ENCODE measurements at places on chromosomes 4 and X.
A peak's percentile ranks its signal among the peaks of the same experiment; 100 is the strongest.

DNA sequence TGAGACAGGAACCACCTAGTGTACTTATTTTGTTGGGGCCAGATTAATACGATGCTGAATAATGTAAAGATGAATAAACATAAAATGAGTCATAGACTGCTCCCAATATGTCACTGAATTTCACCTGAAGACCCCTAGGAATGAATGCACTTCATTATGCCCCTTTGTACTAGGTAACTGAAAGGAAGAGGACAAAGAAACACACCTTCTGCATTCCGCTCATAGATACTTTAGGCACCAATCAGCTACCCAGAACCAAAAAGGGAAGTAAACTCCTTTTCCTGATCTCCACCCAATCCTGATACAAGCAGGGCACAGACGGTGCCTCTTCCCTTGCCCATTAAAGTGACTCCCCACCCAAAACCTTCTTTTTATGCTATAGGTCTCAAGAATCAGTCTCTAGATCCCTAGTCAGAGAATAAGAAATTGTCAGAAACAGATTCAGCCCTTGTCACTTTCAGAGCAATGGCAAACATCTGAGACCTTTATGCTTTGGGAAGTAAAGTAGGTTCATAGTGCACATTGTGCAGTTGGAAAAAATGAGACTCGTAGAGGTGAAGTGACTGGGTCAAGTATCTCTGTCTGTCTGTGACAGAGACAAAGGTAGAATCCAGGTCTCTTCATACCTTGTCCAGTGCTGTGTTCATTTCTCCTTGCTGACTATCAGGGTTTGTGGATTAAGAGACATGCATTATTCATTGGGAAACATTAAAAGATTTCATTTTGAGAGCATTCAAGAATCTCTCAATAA, 2.3 kb downstream of the GPR174 start:
- DNase-seq, result no peak

GRCh38 chr4:105060628-105061027, 86.0 kb upstream of the TET2 start:
- no peak for DNase-seq

- no peak for DNase-seq
These were observed 4.4 kb upstream of the KCND1 start for GRCh38 chrX:48976086-48976485.

- DNase-seq, result no peak
These were observed 39.6 kb downstream of the TRIML1 start for GRCh38 chr4:188178806-188179205.

GRCh38 chrX:23756165-23756564, 13.1 kb upstream of the ACOT9 start:
- DNase-seq, result peak; percentile 63

DNA sequence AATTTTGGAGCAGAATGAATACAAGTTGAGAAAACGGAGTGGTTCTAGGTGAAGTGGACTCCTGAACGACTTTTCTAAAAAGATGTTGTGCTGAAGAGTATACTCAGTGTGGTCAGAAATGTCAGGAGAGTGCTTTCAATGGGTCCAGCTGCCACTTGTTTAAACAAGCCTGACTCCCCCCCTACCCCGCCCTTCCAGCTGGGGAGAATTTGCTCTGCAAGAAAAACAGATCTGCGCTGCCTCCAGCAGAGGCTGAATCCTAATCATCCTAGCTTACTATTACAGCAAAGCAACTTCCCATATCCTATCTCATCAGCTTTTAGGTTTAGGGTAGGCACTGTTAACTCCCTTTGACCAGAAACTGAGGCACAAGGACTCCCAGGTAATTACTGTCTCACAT, 1.9 kb downstream of the MAP3K15 start:
- DNase-seq, result peak; percentile 2

DNA sequence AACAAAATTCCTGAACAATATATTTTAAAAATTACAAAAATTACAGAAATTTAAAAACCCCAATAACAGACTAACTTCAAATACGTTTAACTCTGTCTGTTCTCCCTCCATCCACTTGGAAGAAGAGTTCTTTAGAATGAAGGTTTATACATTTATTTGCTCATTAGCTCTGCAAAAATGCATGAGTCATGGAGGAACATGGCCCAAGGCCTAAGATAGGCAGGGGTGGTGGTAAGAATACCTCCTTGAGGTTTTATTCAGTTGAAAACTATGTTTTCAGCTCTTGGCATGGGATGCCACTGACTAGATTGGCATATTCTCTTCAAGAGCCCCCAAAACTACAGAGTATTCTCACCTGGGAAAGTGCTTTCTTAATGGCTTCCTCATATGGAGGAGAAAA, 8.8 kb upstream of the LRRC66 start:
- DNase-seq, result peak; percentile 42

- peak; percentile 20 for DNase-seq
These were observed 227.3 kb downstream of the KDR start for GRCh38 chr4:54898056-54898562.

- DNase-seq, result peak; percentile 26
These were observed 1.4 kb upstream of the C4orf50 start for GRCh38 chr4:6019316-6020263.

GRCh38 chr4:91373546-91373945, 930.2 kb upstream of the GRID2 start:
- DNase-seq, result no peak

DNA sequence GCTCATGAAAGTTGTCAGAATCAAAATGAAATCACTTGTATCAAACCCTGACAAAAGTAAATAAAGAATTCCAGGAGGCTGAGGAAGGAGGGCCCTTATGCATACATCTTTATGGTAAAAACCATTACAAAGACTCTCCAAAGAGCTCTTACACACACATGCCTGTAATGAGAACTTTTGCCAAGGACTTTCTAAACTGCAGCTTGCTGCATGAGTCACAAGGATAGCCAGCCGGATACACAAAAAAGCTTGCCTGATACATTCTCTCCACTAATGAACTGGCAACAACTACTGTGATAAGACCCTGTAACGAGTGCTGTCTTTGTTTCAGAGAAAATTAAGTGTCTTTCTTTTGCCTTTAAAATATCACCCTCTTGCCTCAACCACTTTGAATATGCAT, 618.1 kb downstream of the PPP4R3C start:
- peak; percentile 16 for DNase-seq

- no peak for DNase-seq
These were observed 5.9 kb upstream of the GPKOW start for GRCh38 chrX:49129427-49129826.

DNA sequence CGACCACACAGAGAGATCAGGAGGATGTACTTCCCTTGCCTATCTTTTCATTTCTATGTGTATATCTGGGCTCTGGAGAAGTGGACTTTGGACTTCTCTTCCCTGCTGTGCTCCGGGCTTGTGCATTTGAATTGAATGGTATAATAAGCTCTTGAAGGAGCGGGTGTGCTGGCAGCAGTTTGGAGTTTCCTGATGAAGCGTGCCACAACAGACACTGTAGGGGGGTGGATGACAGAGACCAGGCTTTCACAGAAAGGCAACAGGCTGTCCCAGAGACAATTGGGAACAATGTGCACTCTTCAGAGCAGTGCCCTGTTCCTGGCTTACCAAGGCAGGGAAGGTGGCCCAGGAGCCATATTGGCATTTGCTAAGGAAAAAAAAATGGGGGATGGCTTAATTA, 170.1 kb downstream of the FRMPD4 start:
- no peak for DNase-seq

- DNase-seq, result no peak
These were observed 18.2 kb upstream of the RASL11B start for GRCh38 chr4:52843958-52844357.

- no peak for DNase-seq
These were observed 16.6 kb downstream of the ENPEP start for GRCh38 chr4:110492522-110492921.

DNA sequence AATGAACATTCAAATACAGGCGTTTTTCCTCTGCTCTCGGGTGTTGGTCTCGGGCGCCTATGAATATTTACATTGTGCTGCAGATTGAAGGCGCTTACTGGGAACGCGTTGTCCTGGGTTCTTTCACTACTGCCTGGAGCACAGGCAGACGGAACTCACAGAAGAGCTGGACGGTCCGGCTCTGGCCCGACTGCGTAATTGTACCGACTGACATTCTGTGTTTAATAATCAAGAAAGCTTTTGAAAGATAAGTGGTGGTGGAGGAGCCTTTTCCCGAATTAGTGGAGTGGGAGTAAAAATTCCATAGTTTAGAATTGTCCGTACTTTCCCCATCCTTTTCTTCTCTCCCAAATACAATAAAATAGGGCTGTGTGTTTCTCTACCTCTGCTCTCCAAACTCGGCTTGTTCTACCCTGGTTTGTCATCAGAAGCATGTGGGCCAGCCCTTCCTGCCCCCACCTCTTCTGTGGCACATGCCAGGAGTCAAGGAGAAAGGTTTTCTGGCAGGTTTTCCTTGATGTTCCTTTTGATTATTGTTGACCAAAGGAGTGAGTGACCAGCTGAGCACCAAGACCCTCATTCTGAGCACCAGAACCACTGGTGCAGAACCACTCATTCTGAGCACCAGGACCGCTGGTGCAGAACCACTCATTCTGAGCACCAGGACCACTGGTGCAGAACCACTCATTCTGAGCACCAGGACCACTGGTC, 2.3 kb downstream of the FHDC1 start:
- no peak for DNase-seq

- DNase-seq, result no peak
These were observed 168.0 kb upstream of the DIPK2B start for GRCh38 chrX:45368705-45369104.

DNA sequence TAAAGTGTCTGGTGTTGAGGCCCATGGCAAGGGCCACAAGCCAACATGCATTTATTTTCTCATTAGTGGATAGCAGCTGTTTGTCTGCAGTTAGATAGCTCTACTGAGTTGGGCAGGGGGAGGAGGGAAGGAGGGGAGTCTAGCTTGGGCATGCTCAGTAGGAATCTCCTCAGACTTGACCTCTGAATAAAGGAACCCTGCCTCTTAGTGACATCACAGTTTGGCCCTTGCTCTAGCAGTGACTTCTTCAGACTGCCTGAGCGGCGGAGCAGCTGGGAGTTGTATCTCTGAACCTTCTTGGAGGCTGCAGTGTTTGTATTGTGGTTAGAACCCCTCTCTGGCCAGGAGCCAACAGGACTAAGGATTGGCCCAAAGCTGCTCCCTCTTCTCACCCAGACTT, 57.4 kb downstream of the BCORL1 start:
- DNase-seq, result peak; percentile 12

DNA sequence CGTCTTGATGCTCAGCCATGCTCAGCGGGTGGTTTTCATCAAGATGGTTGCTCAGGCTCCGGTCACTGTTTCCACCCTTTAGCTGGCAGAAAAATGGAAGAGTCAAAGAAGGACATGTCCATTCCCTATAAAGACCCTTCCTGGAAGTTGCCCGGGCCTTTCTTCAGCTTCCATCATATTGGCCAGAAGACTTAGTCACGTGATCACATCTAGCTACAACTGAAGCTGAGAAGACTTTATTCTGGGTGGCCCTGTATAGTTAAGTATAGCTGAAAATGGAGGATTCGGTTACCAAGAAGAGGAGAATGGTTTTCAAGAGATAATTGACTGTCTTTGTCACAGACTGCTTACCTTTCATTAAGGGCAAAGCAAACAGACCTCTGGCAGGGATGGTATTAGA, 296.7 kb upstream of the CASK start:
- DNase-seq, result no peak

- DNase-seq, result no peak
These were observed 210.6 kb downstream of the DTHD1 start for GRCh38 chr4:36492041-36492440.

DNA sequence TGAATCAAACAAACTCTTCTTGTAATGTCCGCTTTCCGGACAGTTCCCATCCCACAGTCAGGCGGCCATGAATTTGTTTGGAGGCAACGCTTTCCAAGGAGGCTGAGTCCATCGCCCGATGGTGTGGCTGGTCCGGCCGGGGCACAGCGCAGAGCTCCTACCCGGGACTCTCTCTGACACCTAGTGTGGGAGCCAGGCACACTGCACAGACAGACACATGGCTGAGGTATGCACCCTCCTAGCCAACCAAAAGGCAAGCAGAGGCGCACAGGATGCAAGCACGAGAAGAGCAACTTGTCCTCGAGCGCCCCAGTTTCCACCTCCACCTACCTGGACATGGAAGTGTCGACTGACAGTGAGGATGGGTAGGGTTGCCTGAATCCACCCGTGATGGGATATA, 87.5 kb downstream of the LEF1 start:
- no peak for DNase-seq

DNA sequence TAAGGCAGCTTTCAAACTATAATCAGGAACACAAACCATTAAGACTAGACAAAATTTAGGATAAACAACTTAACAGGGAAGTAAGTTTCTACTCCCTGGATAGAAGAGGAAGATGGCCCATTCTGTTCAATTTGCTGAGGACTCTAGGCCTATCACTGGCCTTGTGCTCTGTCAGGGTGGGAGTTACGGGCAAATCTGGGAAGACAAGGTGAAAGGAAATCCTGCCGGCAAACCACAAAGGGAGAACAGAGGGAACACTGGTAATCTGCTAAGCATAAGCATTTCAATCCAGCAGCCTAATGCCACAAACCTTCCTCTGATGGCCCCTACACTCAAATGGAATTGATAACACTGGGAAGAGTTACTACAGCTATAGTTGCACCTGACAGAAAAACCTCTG, 8.3 kb downstream of the GPR82 start:
- DNase-seq, result no peak

- DNase-seq, result no peak
These were observed 20.2 kb upstream of the PITX2 start for GRCh38 chr4:110643096-110643495.

- no peak for DNase-seq
These were observed 12.6 kb upstream of the NKX6-1 start for GRCh38 chr4:84511703-84512102.

- peak; percentile 1 for DNase-seq
These were observed 350.1 kb downstream of the AR start for GRCh38 chrX:67893931-67894330.

DNA sequence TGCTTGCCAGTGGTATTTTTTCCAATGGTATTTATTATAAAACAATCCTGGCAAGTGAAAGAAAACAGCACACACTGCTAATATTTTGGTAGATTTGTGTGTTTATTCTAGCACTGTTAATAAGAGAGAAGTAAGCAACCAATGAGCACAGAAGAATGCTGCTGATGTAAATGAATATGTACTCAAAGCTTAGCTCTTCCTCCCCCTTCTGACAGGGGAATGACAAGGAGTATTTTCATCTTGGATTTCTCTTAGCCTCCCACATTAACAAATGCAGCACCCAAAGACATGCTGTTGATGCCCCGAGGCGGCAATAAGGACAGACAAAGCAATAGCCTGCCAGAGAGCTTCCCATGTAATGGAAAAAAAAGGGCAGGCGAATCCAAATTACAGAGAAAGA, 18.6 kb downstream of the ARHGAP6 start:
- DNase-seq, result peak; percentile 58

DNA sequence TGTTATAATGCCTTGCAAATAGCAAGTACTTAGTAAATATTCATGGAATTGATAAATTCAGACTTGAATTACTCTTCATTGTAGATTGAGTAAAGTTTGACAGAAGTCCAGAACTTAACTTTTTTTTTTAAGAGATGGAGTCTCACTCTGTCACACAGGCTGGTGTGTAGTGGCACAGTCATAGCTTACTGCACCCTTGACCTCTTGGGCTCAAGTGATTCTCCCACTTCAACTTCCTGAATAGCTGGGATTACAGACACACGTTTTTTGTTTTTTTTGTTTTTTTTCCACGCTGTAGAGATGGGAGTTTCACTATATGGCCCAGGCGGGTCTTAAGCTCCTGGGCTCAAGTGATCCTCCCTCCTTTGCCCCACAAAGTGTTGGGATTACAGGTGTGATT, 32.1 kb downstream of the UBE2K start:
- peak; percentile 13 for DNase-seq

GRCh38 chr4:13940921-13941320, 313.4 kb upstream of the BOD1L1 start:
- DNase-seq, result no peak

- no peak for DNase-seq
These were observed 29.3 kb downstream of the DAPP1 start for GRCh38 chr4:99845708-99846469.
